Stimulated activated CD4-positive, alpha-beta T cell treated with anti-CD3 and anti-CD28 coated beads, TNF-alpha, amount 100 ng/mL, for 24 hours (primary cell): ENCODE measurements at places on chromosomes 4 and X.

- no peak for DNase-seq
These were observed 23.8 kb downstream of the CENPC start for GRCh38 chr4:67521506-67521905.

DNA sequence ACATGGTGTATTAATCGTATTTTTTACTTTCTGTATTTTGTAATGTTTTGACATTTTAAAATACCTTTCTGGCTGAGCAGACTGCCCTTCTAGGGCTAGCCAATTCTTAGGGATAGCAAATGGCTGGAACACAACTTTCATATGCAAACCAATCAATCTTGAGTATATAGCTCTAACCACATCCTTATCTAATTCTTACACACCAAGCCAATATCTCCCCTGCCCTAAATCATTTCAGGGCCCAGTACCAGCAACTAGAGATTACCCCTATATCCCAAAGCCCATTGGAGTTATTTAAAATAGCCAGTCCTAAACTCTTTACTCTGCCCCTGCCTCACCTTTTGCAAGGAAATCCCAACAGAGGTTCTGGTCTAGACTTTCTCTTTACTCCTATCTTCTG lies 58.3 kb downstream of the INTS12 start:
- no peak for DNase-seq

GRCh38 chr4:67884701-67885100 lies 899 bp upstream of the TMPRSS11D start:
- DNase-seq: no peak

- no peak for DNase-seq
These were observed 651 bp downstream of the NXT2 start for GRCh38 chrX:109537324-109537665.

DNA sequence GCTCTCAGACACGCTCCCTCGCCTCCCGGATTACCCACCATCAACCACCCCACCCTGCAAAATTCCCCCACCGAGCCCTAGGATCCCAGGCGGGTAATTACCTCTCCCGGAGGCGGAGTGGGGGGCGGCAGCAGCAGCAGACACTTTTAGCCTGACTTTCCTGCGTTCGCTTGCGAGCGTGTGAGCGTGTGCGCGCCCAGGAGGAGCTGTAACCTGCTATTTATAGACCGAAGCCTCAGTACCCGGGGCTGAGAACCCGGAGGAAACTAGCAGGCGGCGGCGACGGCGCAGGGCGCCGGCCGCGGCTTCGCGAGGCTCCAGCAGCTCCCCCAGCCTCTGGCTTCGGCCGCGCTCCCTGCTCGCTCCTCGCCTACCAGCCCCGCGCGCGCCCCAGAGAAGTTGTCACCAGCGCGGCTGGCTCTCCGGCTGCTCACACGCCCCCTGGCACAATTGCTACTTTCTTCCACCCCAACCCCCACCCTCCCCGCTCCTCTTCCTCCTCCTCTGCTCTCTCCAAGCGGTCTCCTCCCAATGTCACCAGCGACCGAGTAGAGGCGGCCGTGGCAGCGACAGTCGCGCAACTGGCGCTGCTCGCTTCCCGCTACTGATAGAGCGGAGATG lies at the start of gene INPP4B:
Gene INPP4B, minus strand, starts transcription at position 194 of the 621 bp plus-strand sequence.
- peak; percentile 14 for DNase-seq

DNA sequence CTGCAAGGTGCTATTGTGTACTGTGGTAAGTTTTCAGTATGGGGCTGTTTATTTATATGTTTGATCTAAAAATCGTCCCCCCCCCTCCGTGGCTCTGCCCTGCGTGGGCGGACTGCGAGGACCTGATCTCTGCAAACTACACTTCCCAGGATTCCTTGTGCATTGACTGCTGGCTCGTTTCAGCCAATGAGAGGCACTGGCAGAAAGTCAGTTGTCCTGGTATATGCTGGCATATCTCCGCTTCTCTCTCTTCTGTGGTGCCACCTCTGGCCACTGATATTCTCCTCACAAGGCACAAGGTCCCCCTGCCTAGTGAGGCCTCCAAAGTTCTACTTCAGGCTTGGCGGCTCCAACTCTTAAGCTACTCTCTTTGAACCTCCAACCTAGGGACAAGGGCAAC lies 168.8 kb upstream of the ZFP42 start:
- no peak for DNase-seq

GRCh38 chr4:138408758-138409157 lies 166.6 kb upstream of the SLC7A11 start:
- DNase-seq: no peak

DNA sequence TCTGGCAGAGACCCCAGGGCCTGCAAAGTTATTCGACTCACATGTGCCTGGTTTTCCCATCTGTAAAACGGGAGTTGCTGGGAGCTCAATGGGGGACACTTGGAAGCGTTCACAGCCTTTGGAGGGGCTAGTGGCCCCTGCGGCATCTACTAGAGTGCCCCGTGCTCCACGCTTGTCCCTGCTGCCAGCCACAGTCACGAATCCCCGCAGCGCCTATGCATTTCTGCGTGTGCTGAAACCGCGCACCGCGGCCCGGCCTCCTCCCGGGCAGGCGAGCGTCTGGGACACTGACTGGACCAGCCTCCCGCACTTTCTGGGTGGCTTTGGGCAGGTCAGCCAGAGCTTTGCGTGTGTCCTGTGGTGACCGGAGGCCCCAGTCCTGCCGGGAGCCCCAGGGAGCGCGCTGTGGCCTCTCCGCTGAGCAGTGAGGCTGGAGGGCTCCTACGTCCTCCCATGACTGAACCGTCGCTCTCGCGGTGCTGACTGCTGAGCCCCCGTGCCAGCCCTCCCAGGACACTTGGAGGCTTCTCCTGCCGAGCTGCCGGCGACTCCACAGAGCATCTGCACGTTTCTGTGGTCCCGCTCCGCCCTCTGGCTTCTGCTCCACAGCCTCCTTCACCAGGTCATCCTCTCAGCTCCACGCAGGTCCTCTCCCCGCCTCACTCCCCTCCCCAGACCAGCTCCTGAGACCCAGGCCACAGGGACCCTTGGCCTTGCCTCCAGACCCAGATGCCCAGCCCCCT lies 36.3 kb downstream of the PIGG start:
- DNase-seq: no peak

- no peak for DNase-seq
These were observed 127.3 kb upstream of the FAT4 start for GRCh38 chr4:125187226-125188176.

DNA sequence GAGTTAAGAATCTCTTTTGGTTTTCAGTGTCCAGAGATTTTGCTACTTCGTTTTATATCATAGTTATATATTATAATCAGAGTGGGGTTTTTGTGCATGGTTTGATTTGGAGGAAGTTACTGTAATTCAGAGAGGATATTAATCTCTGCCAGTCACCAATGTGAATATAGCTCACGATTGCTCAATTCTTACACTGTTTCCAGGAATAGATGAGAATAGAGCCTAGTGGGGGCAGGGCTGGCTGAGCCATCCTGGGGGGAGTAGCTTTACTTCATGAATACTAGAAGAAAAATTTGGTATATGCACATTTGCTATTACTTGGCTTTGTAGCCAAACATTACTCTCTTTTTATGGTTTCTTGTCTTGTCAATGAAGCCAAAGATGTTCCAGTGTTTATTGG lies 60.9 kb upstream of the TRPC3 start:
- DNase-seq: no peak

GRCh38 chr4:113614414-113614813 lies 147.1 kb downstream of the CAMK2D start:
- DNase-seq: no peak

DNA sequence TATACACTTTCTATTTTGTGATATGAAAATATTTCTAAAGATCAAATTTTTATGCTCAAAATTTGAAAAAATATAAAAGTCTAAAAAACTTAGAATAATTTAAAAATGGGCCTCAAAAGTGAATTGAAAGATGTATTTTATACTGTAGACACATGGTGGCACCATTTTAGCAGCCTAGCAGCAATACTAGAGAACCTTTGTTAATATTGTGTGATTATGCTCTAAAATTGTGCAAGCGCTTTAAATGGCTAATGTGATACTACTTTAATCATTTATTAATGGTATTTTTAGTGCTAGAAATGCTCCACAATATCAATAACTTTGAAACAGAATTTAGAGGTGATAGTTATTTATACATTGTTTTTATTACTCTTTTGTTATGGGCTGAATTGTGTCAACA lies 3.7 kb upstream of the GUF1 start:
- DNase-seq: no peak

DNA sequence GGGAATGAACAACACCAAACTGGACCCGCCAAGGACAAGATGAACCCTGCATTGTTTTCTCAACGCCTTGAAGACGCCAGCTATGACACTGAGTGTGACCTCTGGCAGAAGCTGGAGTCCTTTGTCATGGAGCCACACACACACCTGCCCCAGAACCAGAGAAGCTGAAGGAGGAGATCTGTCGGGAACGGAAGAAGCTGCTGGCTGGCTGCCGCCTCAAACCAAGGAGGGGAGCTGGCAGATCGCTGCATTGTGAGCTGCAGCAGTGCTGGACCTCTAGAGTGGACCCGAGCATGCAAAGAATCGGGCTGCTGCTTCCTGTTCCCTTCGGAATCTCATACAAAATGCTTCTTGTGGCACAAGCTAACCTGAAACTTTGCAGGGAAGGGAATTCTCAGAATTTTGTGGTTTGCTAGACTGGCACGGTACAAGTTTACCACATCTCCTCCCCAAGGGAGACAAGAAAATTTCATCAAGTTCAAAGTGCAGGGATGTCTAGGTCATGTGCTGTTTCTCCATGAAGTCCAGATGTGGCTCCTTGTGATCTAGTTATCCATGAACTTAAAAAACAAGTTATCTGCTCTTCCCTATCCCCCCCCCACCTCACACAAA lies 23.4 kb upstream of the GLRB start:
- DNase-seq: no peak

DNA sequence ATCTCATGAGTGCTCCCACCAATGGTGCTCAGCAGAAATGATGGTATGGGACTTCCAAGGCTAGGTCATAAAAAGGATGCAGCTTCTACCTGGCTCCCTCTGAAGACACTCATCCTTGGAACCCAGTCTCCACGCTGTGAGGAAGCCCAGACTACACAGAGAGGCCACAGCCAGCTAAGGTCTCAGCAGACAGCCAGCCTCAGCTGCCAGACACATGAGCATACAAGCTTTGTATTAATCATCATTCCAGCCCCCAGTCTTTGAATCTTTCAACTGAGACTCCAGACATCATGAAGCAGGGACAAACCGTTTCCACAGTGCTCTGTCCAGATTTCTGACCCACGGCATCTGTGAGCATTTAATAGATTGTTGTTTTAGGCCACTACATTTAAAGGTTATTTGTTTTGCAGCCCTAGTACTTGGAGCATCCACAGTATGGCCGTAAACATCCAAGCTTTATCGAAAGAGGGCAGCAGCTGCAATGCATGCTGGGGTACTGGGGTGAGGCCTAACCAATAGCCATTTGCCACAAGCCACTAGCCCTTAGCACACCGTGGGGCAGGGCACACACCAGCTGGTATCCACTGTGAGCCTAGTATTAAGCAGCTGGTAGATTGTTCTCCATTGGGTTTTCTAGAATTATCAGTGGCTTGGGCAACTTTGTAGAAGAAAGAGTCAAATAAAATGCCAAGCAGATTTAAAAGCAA lies 449.1 kb downstream of the BCOR start:
- no peak for DNase-seq

GRCh38 chrX:139246295-139246694 lies 284.2 kb upstream of the F9 start:
- DNase-seq: no peak
